Mammary epithelial cell (primary cell): ENCODE measurements at places on chromosomes 1 and 21. TPM values are rescaled to one million over a fixed set of nuclear protein-coding genes. Genes with fewer than 3 reads are reported as not detected.

DNA sequence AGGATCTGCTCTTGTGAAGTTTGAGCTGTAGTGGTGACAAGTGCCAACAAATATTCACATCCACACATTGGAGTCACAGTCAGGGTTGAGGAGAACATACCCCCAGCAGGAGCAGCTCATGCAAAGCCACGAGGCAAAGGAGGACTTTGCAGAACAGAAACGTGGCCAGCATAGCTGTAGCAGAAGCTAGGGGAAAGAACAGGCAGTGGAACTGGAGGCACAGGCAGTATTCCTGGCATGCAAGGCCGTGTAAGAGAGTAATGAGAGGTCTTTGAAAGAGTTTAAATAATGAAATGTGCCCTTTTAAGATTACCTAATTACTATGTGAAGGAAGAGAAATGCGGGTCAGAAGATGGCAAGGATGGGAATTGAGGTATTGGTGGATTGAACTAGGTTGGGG lies 40.9 kb upstream of the IKBKE start:
- no peak for DNase-seq

DNA sequence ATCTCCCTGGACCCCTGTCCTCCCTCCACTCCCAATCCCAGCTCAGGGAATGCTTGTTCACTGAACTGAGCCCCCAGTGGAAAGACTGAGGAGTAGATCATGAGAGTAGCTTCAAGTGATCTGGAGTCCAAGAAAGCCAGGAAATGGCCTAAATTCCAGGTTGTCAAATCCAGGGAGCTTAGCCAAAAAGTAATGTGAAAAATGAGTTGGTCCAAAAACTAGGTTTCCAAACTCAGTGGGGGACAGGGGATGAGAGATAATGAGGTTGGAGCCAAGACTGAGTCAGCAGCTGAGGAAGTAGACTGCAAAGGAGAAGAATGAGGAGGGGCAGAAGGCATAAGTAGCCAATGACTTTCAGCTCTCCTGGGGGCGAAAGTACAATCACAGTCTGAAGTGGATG lies 284.1 kb upstream of the BEND5 start:
- no peak for DNase-seq

- no peak for DNase-seq
Observed at GRCh38 chr1:173887627-173888026, 19.4 kb downstream of the ZBTB37 start.

DNA sequence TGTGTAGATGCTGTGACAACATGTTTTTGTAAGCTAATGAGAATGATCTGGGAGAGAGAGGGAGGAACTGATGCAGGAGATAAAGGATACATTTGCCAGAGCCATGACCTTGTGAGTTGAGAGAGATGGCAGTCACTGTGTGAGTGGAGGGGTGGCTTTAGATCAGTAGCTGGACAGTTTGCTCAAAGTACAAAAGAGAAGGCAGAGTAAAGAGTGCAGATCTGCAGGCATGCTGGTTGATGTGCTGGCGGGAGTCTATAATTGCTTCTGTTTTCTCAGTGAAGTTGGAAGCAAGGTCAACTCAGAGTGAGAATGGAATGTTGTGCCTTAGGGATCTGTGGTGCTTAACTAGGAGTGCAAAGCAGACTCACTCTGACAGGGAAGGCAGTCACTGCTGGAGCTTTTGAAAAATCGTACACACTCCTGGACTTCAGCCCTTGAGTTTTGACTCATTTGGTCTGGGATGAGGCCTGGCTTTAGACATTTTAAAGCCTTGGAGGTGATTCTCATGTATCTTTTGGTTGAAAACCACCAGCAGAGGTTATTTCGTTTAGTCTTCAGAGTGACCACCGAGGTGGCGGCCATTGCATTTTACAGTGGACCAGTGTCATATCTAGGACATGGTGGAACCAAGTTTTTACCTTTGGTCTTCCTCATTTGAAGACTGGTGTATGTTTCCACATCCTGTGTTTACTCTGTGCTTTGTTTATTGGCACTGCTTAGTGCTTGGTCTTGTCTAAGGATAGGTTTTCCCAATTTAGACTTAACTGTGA lies 49.6 kb downstream of the MTR start:
- DNase-seq, result no peak

- no peak for DNase-seq
Observed at GRCh38 chr1:100482167-100482566, 55.8 kb upstream of the GPR88 start.

HENMT1 gene
- polyA plus RNA-seq, result 1.1 TPM
